ENCODE measurements at places on chromosomes 12 and 14. TPM values are rescaled to one million over a fixed set of nuclear protein-coding genes. Genes with fewer than 3 reads are reported as not detected.

- H3K4me3 ChIP-seq = no peak overlapping the region
- H3K36me3 ChIP-seq = no peaks in the 10 kb centered on the region
- no peak overlapping the region for H3K27ac ChIP-seq
- peaks cover 6% of the 10 kb centered on the region for H3K27me3 ChIP-seq
- H3K4me1 ChIP-seq = peaks cover 11% of the 10 kb centered on the region
- no peak for DNase-seq
These were observed 23.0 kb downstream of the TRIM9 start for GRCh38 chr14:51071857-51072256.

- no peak overlapping the region for H3K4me3 ChIP-seq
- H3K36me3 ChIP-seq = no peaks in the 10 kb centered on the region
- H3K4me1 ChIP-seq = no peaks in the 10 kb centered on the region
- no peaks in the 10 kb centered on the region for H3K27me3 ChIP-seq
- H3K27ac ChIP-seq = no peak overlapping the region
These were observed 755.4 kb downstream of the SLC6A15 start for GRCh38 chr12:84157170-84157569.

DNA sequence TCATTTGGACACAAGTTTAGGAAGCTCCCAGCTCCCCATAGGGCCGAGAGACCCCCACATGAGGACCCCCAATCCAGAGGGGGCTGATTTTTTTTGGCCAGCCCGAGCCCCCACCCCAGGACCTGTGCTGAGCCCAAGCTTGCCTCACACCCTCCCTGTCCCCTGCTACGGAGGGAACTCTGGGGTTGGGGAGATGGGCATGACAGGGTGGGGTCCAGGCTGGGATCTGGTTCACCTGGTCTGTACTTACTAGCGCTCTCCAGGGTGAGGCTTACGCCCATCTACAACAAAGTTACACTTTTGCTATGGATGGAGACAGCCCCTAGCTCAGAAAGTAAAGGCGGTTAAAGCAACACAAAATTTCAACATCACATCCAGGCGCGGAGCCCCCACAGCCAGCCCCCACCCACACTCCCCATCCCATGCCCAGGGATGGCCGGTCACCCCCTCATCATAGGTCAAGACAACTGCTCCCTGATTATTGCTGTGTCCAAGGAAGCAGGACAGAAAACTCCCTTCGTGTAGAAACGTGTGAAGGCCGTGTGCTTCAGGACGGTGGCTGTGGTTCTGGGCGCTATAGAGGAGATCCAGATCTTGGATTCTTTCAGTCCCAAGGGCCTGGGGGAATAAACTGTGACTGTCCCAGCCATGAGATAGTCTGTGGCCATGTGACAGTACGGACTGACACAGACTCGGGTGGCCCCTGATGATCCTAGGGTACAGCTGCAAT is 10.7 kb downstream of the SLC25A29 start:
- H3K27ac ChIP-seq = peak overlapping the region; percentile 87
- DNase-seq = no peak

GRCh38 chr12:95877622-95878021 is 18.9 kb downstream of the SNRPF start:
- no peak overlapping the region for H3K27ac ChIP-seq
- no peaks in the 10 kb centered on the region for H3K36me3 ChIP-seq
- no peaks in the 10 kb centered on the region for H3K27me3 ChIP-seq

Gene SDSL
- total RNA-seq = not detected

- H3K27ac ChIP-seq = no peak overlapping the region
- H3K36me3 ChIP-seq = no peaks in the 10 kb centered on the region
- H3K27me3 ChIP-seq = no peaks in the 10 kb centered on the region
- no peak overlapping the region for H3K4me3 ChIP-seq
These were observed 14.7 kb downstream of the NKX2-1 start for GRCh38 chr14:36505181-36505815.

DNA sequence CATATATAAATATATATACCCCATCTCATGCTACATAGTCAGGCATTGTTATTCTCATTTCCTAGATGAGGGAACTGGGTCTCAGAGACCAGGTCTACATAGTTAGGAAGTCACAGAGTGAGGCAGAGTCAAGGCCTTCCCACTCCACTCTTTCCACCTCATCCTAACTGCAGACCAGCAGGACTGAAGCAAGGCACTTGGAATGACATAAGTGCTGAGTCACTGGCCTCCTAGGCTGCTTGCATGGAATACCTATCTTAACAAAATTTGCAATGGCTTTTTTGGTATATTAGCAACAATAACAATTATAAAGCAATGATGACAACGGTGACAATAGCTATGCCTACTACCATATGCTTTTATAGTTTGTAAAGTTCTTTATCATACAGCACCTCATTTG is 5.4 kb upstream of the ANO4 start:
- H3K4me3 ChIP-seq = no peak overlapping the region
- DNase-seq = no peak
- H3K27ac ChIP-seq = no peak overlapping the region
- H3K27me3 ChIP-seq = no peaks in the 10 kb centered on the region
- H3K36me3 ChIP-seq = no peaks in the 10 kb centered on the region
- H3K4me1 ChIP-seq = no peaks in the 10 kb centered on the region

Gene LAG3
- total RNA-seq = 0.22 TPM

Gene P2RX2
- not detected for total RNA-seq

- no peak overlapping the region for H3K27ac ChIP-seq
- H3K4me3 ChIP-seq = no peak overlapping the region
- H3K36me3 ChIP-seq = no peaks in the 10 kb centered on the region
- H3K27me3 ChIP-seq = no peaks in the 10 kb centered on the region
- no peak for DNase-seq
These were observed 33.9 kb upstream of the STK38L start for GRCh38 chr12:27210187-27210586.

DNA sequence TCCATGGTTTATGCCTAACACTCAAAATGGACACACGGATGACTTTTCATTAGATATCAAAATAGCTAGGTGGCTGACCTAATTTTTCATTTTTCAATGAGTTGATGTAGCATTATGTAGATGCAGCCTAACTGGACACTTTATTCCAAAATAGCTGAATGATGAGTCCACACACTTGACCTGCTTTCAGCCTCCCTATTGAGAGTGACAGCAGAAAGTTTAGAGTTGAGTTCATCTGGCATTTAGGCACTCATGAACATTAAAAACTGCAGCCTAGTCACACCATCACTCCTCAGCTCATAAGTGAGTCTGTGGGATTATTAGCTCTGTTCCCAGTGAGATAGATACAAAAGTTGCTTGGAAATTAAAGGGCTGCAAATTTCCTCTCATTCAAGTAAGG is 307.3 kb upstream of the PRKD1 start:
- H3K36me3 ChIP-seq = no peaks in the 10 kb centered on the region
- H3K4me3 ChIP-seq = no peak overlapping the region
- no peak for DNase-seq
- no peaks in the 10 kb centered on the region for H3K4me1 ChIP-seq
- no peaks in the 10 kb centered on the region for H3K27me3 ChIP-seq

DNA sequence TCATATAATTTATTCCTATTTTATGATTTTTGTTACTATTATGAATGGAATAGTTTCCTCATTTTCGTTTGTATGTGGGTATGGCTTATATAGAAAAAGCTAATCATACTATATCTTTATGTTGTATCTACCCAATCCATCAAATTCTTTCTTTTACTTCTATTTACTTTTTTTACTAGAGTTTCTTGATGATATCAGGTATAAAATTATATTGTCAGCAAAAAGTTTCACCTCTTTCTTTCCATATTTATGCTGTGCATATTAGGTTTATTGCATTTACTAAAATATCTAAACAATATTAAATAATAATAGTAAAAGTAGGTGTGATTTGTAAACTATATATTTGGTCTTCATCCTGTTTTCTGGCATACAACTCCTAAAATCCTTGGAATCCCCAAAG is 146.7 kb upstream of the PLXNC1 start:
- no peak overlapping the region for H3K27ac ChIP-seq
- no peaks in the 10 kb centered on the region for H3K27me3 ChIP-seq
- H3K4me3 ChIP-seq = no peak overlapping the region
- no peaks in the 10 kb centered on the region for H3K36me3 ChIP-seq

Gene RTN1
- total RNA-seq = 0.32 TPM

Gene DPY19L2
- not detected for total RNA-seq

GRCh38 chr12:116797885-116798284 is 59.8 kb downstream of the RNFT2 start:
- no peaks in the 10 kb centered on the region for H3K4me1 ChIP-seq
- H3K27me3 ChIP-seq = no peaks in the 10 kb centered on the region
- no peak overlapping the region for H3K27ac ChIP-seq
- no peak for DNase-seq

GRCh38 chr12:6370994-6371754 is 4.2 kb downstream of the SCNN1A start:
- no peaks in the 10 kb centered on the region for H3K36me3 ChIP-seq
- DNase-seq = no peak
- H3K27me3 ChIP-seq = no peaks in the 10 kb centered on the region
- H3K27ac ChIP-seq = no peak overlapping the region
- no peak overlapping the region for H3K4me3 ChIP-seq
- peaks cover 2% of the 10 kb centered on the region for H3K4me1 ChIP-seq

GRCh38 chr14:20609215-20610001 is 18.2 kb upstream of the RNASE12 start:
- H3K36me3 ChIP-seq = no peaks in the 10 kb centered on the region
- H3K4me3 ChIP-seq = peak overlapping the region; percentile 77
- DNase-seq = peak; percentile 96

GRCh38 chr12:32395026-32395425 is 4.3 kb upstream of the FGD4 start:
- H3K36me3 ChIP-seq = no peaks in the 10 kb centered on the region
- H3K4me3 ChIP-seq = no peak overlapping the region
- no peaks in the 10 kb centered on the region for H3K27me3 ChIP-seq

Gene MMP17
- not detected for total RNA-seq

DNA sequence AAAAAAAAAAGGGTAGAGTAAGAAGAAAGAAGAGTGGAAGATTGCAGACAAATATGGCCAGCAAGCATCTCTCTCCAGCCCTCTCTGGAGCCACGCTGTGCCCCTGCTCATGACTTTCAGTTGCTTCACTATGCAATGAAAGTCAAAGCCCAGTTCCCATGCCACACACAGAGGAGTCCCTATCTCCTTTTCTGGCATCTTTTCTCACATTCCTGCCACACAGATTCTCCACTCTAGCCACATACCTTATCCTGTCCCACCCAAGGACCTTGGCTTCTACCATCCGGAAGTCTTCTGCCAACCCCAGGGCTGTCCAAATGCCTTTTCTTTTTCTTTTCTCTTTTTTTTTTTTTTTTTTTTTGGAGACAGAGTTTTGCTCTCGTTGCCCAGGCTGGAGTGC is 39.3 kb upstream of the CAPRIN2 start:
- H3K4me3 ChIP-seq = no peak overlapping the region
- H3K36me3 ChIP-seq = no peaks in the 10 kb centered on the region
- no peaks in the 10 kb centered on the region for H3K27me3 ChIP-seq
- no peaks in the 10 kb centered on the region for H3K4me1 ChIP-seq
- no peak for DNase-seq

GRCh38 chr12:14273913-14274311 is 91.6 kb upstream of the ATF7IP start:
- peak; percentile 73 for DNase-seq
- H3K4me3 ChIP-seq = peak overlapping the region; percentile 28
- H3K36me3 ChIP-seq = no peaks in the 10 kb centered on the region

Gene FAM222A
- total RNA-seq = 0.94 TPM

- H3K4me1 ChIP-seq = no peaks in the 10 kb centered on the region
- no peak overlapping the region for H3K4me3 ChIP-seq
- no peaks in the 10 kb centered on the region for H3K36me3 ChIP-seq
- DNase-seq = no peak
- H3K27ac ChIP-seq = no peak overlapping the region
These were observed 655 bp upstream of the PLEKHG3 start for GRCh38 chr14:64703395-64704142.

DNA sequence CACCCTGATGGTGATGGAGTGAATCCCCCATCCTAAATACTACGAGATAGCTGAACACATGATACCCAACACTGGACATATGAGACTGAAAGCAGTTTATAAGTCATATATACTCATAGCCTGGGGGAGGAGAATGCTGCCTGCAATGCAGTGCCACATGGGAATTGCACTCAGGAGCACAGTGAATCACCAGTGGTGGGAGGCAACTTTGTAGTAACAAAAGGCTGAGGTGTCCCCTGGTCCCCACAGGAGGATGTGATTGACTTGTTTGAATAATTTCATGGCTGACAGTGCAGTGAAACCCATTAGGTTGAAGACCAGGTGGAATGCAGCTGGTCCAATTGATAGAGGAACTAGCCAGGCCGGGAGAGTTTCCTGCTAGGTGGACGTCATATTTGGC is 20.2 kb downstream of the CCDC38 start:
- DNase-seq = peak; percentile 62
- peaks cover 19% of the 10 kb centered on the region for H3K4me1 ChIP-seq
- H3K27me3 ChIP-seq = no peaks in the 10 kb centered on the region
- no peak overlapping the region for H3K27ac ChIP-seq
- no peak overlapping the region for H3K4me3 ChIP-seq
- no peaks in the 10 kb centered on the region for H3K36me3 ChIP-seq

Gene DLK1
- not detected for total RNA-seq

Gene ZDHHC22
- total RNA-seq = not detected

Gene SPIC
- not detected for total RNA-seq

Gene NGB
- total RNA-seq = not detected

Gene LUM
- not detected for total RNA-seq

Gene LBHD2
- not detected for total RNA-seq

Gene LRRK2
- total RNA-seq = 0.07 TPM

DNA sequence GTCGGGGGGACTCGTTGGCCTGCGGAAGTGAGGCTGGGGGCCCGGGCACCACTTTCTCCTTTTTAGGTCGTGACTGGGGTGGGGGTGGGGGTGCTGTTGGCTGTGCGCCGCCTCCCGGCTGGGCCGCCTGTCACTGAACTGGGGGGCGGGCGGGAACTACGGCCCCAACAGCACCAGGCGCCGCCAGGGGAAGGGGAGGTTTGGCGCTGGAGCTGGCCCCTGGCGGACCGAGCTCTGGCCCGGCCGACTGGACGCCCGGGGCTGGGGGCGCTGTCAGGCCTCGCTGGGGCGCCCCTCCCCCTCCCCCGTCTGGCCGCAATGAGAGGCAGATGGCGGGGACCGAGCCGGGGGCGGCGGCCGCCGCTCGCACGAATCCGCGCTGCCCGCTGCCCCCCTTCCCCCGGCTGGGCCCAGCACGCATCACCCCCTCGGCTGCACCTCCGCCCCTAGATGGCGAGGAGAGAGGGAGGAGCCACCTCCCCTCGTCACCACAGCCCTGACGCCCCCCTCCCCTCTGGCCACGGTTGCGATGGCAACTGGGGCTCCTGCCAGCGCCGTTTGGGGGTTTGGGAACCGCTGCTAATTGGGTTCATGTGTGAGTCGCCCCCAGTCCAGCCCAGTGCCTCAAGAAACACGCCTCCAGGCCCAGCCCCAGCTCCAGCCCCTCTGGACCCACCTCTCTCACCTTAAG is 723 bp downstream of the NFATC4 start:
- H3K4me1 ChIP-seq = peaks cover 57% of the 10 kb centered on the region
- no peak overlapping the region for H3K27ac ChIP-seq
- H3K27me3 ChIP-seq = no peaks in the 10 kb centered on the region
- H3K4me3 ChIP-seq = peak overlapping the region; percentile 72

Gene CLEC9A
- not detected for total RNA-seq

GRCh38 chr14:101665478-101666078 is 95.9 kb upstream of the PPP2R5C start:
- peaks cover 6% of the 10 kb centered on the region for H3K4me1 ChIP-seq
- H3K4me3 ChIP-seq = no peak overlapping the region
- H3K27me3 ChIP-seq = peaks cover 4% of the 10 kb centered on the region
- no peaks in the 10 kb centered on the region for H3K36me3 ChIP-seq
- H3K27ac ChIP-seq = no peak overlapping the region

GRCh38 chr12:19432309-19433170 is 6.8 kb upstream of the AEBP2 start:
- DNase-seq = no peak
- H3K4me1 ChIP-seq = peaks cover 4% of the 10 kb centered on the region
- H3K4me3 ChIP-seq = no peak overlapping the region

Measured in Karpas-422 (cell line).